Activated CD4-positive, alpha-beta T cell treated with anti-CD3 and anti-CD28 coated beads for 1 hour (primary cell): ENCODE measurements at places on chromosomes 16 and 17.

GRCh38 chr16:86477642-86478041 lies 32.7 kb upstream of the FOXF1 start:
- DNase-seq = no peak

DNA sequence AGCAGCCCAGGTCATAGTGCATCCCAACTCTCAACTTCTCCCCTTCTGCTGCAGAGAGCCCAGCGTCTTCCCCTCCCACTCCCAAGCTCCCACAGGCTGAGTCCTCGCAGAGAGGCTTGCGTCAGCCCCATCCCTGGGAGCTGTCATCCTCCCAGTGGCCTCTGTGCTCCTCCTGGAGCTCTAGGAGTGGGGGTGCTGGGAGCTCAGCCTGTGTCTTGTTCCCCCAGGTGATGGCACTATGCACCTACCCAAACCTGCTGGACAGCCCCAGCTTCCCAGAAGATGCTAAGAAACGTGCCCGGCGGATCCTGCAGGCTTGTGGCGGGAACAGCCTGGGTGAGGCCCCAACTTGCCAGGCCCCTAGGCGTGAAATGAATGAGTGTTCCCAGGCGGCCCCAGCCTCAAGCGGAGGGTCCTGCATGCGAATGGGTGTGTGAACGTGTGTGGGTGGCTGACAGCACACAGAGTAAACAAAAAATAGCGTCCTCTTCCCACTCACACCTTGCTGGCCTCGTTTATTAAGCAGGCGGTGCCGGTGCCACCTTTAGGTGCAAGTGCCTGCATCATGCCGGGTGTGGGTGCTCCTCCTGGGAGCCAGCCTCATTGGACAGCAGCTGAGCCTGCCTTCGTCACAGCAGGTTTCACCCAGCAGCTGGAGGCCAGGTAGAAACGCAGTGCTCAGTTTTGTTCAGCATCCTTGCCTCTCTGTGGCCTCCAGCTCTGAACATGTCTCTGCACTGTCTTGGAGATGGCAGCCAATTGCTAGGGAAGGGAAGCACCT lies 16.5 kb downstream of the GPT2 start:
- no peak for DNase-seq

- DNase-seq = no peak
These were observed 30.7 kb upstream of the ICAM2 start for GRCh38 chr17:64051153-64051552.

DNA sequence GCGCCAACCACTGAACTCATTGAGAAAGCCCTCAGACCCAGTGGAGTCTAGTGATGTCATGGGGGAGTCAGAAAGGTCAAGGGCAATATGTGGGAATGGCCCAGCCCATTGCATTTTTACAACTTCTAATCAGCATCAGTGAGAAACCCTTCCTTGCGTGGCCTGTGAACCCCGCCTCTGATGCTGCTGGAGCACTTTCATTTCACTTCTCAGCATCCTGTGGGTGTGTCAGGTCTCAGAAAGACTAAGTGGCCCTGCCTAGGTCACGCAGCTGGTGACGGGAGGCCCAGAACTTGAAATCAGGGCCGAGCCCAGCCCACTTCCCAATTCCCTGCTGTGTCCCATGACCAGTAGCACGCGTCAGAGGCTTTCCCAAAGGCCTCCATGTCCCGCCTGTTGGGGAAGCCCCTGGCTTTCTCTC lies 6.1 kb downstream of the DNAI2 start:
- DNase-seq = peak; percentile 30

DNA sequence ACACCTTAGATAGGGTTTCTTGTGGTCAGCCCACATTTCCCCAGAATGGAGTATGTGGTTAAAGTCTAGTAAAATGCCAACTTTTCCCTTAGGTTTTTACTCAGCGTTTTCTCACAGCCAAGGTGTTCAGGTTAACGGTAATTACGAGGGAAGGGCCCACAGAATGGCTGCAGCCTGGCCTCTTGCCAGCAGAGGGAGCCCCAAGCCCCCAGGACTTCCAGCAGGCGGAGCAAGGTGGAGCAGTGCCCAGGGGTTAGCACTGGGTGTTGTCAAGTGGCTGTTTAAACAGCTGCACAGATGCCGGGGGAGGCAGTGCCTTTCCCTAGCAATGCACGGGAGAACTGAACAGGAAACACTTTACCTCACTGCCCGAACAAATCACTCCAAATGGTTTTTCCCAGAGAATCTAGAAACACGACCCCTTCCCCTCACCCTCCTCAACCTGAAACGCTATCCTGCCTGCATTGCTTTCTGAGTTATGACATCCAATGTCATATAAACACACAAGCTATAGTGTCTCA lies 6.6 kb downstream of the PHB1 start:
- DNase-seq = peak; percentile 76

GRCh38 chr17:13888056-13888609 lies 181.2 kb upstream of the COX10 start:
- no peak for DNase-seq

DNA sequence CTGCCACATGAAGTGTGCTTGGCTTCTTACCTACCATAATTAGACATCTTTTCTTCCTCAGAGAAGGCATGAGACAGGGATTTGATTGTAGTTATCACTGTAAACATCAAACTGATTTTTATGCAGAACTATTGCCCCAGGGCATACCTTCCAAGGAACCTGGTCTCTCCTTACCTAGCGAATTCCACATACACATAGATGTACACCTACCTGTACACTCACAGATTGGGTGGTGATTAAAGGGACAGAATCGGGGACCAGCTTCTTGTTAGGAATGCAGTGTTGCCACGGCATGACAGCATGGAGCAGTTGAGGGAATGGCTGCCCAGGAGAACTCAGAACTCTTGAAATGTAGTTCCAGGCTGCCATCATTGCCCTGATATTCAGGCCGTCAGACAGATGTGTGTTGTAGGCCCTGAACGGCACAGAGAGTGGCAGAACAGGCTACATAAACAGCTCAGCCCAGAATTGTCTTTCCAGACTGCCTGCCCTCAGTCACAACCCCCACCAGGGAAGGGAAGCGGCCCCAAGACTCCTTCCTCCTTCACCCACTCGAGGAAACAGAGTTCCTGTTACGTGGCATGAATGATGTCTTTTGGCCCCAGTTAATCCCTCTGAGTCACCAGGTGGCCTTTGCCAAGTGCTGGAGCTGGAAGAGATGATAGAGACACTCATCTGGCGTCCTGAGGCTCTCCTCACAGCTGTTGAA lies 17.8 kb upstream of the NAGLU start:
- no peak for DNase-seq

GRCh38 chr17:3988297-3989040 lies 24.2 kb upstream of the ATP2A3 start:
- no peak for DNase-seq

- no peak for DNase-seq
These were observed 34.0 kb downstream of the PGS1 start for GRCh38 chr17:78412403-78412802.

DNA sequence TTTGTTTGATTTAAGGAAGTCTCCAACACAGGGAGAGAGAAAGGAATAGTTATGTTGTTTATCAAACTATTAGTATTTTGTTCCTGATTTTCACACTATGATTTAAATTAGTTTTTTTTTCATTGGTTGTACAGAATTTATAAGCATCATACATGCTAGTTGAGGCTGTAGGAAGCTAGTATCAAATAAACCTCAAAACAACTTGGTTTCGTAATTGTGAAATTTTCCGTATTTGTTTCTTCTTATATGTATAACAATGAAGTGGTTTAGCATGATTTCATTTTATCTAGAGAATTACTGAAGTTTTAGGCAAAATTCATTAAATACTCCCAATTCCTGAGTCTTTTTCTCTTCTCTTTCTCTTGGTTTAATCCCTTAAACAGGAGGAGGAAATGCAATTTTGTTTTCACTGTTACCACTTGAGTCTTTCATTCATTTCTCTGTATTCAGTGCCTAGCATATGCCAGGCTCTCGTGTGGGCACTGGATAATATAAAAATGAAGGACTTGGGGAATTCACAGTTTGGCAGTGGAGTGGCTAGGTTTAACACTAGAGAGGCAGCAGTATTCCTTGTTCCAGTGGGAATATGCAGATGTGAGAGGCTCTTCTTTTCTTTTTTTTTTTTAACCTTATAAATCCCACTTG lies 1.8 kb downstream of the CYLD start:
- DNase-seq = no peak

- no peak for DNase-seq
These were observed 7.4 kb downstream of the NAGLU start for GRCh38 chr17:42543190-42544079.

DNA sequence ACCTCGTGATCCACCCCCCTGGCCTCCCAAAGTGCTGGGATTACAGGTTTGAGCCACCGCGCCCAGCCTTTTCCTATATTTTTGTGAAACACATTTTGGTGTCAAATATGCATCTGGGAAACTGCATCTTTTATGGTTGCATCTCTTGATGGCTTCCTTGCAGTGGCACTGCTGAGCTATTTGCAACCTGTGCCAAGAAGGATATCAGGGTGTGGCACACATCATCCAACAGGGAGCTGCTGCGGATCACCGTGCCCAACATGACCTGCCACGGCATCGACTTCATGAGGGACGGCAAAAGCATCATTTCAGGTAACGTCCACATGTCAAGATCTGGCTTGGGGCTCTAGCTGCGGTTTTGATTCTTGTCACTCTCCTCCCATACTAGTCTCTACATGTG lies 16.8 kb upstream of the USP43 start:
- no peak for DNase-seq

DNA sequence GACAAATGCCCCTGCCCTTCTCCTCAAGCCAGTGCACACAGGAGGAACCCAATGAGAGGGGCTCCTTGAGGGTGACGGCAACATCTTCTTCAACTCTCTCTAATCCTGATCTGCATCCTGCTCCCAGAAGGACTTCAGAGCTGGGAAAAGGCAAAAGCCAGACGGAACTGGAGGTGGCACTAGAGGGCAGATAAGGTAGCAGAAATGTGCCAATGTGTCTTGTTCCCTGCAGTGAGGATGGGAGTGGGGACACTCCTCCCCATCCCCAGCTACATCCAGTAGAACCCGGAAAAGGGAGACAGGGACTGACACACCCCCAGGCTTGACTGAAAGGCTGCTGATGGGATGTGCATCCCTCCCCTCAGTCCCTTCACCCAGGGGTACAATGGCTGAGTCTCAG lies 28.5 kb downstream of the SRCIN1 start:
- no peak for DNase-seq

- no peak for DNase-seq
These were observed 109.4 kb downstream of the CDK5R1 start for GRCh38 chr17:32596206-32596605.

DNA sequence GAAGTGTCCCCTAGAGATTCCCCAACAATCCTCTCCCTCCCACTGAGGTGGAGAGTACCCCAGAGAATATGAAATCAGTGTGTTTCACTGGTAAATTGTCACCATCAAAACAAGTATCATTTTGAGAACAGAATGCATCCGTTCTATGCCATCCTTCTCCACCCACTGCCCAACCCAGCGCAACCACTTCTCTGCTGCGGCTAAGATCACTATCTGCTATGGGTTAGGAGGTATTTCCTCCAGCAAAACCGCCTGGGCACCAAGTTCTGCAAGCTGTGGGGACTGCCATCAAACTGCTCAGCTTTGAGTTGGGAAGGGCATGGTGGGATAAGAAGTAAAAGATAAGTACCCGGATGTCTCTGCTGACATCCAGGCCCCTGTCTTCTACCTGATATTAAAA lies 24.4 kb downstream of the CNTNAP1 start:
- no peak for DNase-seq

DNA sequence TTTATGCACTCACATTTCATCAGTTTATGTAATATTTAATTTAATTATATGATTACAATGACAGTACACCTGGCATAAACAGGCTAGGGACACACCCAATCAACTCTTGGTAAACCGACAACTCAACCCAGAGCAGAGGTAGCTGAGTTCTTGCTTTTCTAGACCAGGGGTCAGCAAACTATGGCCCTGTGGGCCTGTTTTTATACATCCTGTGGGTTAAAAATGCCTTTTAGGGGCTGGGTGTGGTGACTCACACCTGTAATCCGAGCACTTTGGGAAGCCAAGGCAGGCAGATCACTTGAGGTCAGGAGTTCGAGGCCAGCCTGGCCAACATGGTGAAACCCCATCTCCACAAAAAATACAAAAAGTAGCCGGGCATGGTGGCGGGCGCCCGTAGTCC lies 99.2 kb upstream of the TMEM97 start:
- DNase-seq = no peak

GRCh38 chr17:55962951-55963401 lies 190.3 kb upstream of the ANKFN1 start:
- no peak for DNase-seq

DNA sequence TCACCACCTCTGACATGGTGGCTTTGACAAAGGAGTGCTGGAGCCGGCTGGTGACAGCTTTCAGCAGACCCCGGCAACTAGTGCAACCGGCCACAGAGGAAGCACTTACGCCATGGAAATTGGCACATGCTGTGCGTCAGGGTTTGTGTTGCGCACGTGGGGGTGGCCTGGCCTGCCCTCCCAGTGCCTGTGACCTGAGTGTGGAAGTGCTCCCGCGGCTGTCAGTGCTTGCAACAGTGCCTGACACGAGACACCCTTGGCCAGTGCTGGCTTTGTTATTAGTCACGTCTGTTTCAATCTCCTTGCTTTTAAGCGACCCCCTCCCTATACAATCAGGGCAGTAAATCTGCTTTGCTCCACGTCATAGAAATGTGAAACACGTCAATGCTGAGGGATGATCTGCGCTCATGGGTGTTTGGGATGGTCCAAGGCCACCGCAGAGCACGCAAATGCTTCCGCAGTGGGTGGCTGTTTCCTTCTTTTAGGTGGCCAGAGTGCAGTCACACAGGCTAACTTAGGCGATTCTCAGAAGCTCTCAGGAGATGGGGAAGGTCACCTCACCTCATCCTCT lies 64.3 kb downstream of the PGS1 start:
- no peak for DNase-seq

DNA sequence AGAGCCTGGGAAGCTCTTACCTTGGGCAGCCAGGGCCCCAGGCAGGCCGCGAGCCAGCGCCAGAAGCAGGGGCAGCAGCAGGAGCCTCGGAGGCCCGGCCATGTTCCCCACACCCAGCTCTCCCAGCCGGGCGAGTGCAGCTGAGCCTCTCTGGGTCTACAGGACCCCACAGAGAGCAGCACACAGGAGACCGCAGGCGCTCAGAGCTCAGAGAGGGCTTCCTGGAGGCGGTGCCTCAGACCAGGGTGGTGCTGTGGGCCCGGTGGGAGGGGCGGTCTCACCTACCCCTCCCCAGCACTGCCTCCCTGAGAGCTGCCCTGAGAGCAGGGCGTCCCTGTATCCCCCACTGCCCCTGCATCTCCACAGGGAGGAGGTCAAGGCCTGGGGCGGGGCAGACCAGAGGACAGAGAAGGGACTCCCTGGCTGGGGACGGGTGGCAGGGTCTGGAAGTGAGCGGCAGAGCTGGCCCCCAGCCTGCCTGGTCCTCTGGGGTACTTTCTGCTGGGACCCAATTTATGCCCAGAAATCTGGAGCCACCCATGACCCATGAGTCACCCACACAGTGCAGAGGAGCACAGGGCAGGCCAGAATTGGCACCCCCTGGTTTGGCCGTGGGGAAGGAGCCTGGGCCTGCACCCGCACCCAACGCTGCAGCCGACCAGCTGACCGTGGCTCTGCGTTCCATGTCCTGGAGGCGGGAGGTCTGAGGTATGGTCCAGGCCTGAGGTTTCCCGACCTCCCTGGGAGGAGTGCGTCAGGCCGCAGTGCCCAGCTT lies at the start of gene CD7:
TSS of gene CD7 (minus strand) at position 215 of the 775 bp plus-strand sequence. CDS start at position 102, 113 bp downstream.
- DNase-seq = peak; percentile 59
